Hematopoietic multipotent progenitor cell treated with erythropoietin and hydrocortisone succinate and interleukin-3 and kit ligand, for 17 days (in vitro differentiated cells): ENCODE measurements at places on chromosomes 12 and 14.
A peak's percentile ranks its signal among the peaks of the same experiment; 100 is the strongest.

GRCh38 chr12:21819678-21820077 lies 45.2 kb upstream of the KCNJ8 start:
- DNase-seq: no peak

DNA sequence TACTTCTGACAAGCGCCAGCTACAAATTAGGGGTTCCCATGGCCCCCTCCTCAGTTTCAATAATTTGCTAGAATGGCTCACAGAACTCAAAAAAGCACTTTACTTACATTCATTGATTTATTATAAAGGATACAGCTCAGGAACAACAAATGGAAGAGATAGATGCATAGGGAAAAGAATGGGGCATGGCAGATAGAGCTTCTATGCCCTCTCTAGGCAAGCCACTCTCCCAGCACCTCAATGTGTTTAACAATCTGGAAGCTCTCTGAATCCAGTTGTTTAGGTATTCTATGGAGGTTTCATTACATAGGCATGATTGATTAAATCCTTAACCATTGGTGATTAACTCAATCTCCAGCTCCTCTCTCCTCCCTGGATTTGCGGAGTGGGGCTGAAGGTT lies 184.5 kb upstream of the DAAM1 start:
- no peak for DNase-seq

GRCh38 chr14:96832351-96832750 lies 35.2 kb downstream of the VRK1 start:
- no peak for DNase-seq

DNA sequence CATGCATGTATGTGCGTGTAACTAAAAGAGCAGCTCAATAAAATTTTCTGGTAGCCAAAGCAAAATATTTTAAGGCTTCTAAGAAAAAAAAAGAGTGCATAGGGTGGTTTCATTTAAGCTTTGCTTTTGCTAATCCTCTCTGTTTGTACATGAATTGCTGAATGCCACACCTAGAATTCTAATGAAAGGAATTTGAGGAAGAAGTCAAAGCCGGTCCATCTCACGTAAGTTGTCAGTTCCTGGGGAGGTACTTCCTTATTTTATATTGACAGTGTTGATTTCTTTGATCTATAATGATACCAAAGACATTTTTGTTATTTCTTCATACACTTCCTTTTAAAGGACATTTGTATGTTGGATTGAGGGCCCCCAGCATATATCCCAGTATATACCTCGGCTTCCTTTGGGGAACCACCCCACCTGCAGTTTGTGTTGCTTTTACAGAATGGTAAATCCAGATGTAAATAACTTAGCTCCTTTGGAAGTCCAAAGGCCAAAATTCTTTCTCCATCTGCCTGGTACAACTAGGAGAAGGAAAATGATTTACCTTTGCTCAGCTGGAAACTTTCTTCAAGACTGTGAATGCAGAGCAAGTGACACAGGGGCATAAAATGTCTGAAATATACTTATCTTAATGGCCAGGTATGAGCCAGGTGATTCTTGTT lies 420.9 kb upstream of the ATP2B1 start:
- DNase-seq: no peak

DNA sequence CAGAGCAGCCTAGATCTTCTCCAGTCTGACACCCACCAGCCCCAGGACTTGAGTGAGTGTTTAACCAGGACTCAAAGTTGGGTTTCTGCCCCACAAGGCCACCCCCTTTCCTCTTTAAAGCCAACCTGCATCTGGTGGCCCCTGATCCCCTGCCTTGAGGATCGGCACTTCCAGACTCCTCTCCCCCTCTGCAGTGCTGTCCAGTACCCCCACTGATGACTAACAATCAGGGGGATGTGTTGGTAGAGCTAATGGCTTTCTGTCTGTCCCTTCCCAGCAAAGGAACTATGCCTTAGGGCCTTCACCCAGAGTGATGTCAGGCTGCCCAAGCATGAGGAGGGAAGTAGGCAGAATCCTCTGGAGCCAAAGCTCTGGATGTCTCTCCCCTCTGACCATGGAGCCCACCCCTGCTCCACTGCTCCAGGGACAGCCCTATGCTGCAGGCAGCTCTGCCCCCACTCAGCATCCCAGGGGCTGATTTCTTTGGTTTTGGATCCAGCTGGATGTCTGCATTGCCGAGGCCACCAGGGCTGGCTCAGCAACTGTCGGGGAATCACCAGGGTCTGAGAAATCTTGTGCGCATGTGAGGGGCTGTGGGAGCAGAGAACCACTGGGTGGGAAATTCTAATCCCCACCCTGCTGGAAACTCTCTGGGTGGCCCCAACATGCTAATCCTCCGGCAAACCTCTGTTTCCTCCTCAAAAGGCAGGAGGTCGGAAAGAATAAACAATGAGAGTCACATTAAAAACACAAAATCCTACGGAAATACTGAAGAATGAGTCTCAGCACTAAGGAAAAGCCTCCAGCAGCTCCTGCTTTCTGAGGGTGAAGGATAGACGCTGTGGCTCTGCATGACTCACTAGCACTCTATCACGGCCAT lies 42.9 kb downstream of the DAD1 start:
- no peak for DNase-seq

GRCh38 chr14:80805136-80805535 lies 136.4 kb downstream of the CEP128 start:
- no peak for DNase-seq

- no peak for DNase-seq
Observed at GRCh38 chr12:111170543-111170942, 198.4 kb downstream of the PHETA1 start.

DNA sequence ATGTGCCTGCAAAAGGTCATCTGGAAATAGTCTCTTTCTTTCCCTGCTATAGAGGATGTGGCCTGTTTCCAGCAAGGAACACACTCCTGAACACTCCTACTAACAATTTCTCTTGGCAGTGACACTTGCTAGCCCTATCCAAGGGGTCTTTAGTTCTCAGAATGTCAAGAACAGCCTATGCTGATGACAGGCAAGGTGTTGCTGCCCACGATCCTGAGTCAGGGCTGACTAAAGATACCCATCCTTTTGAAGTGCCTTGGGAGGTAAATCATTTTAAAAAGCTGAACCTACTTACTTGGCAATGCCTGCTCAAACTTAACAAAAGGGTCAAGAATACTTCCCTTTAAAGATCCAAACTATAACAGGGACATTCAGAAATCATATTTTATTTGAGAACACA lies 1146.4 kb downstream of the VRK1 start:
- no peak for DNase-seq

DNA sequence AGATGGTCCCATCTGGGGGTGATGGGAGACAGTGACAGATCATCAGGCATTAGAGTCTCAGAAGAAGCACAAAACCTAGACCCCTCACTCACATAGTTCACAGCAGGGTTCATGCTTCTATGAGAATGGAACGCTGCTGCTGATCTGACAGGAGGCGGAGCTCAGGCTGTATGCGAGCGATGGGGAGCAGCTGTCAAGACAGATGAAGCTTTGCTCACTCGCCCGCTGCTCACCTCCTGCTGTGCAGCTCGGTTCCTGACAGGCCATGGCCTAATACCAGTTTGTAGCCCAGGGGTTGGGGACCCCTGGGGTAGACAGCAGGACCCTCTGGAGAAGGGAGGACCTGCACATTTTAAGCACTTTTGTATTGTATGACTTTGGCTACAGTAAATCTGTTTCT lies 111.2 kb downstream of the LGMN start:
- no peak for DNase-seq

GRCh38 chr12:78470354-78471195 lies 394.0 kb upstream of the SYT1 start:
- no peak for DNase-seq

DNA sequence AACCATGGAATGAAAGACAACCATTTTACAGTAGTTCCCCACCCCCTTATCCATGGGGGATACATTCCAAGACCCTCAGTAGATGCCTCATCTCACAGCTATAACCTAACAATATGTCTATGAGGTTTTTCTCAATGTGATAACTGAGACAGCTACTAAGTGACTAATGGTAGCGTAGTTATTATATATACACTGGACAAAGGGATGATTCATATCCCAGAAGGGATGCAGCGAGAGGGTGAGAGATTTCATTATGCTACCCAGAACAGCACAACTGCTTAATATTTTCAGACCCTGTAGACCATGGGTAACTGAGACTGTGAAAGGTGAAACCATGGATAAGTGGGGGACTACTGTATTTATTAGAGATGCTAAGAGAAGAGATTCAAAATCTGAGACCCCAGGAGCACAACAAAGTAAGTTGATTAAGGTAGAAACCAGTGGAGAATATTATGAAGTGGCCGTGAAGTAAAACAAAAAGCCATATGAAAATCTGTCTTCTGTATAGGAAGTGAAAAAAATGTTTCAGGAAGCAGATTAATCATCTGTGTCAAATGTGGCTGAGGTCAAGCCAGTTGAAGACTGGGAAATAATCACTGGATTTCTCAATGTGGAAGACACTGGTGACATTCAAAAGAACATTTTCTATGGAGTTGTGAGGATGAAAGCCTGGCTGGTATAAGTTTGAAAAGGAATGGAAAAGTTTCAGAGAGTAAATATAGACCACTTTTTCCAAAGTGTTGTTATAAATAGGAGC lies 77.2 kb downstream of the RPL10L start:
- DNase-seq: no peak

DNA sequence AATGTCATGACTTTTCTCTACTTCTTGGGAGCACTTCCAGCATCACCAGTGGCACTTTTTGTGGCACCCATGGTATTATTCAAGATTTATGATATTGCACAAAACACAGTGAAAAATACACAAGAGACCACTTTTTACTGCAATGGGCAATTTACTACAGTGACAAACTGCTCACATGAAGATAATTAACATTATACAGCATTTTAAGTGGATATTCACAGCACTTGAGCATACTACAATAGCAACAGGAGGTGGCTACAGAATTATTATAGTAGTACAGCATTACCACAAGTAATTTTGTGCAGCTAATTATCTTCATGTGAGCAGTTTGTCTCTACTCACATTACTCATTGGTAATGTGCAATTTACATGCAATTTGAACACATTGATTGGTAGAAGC lies 18.3 kb downstream of the IL26 start:
- DNase-seq: no peak

DNA sequence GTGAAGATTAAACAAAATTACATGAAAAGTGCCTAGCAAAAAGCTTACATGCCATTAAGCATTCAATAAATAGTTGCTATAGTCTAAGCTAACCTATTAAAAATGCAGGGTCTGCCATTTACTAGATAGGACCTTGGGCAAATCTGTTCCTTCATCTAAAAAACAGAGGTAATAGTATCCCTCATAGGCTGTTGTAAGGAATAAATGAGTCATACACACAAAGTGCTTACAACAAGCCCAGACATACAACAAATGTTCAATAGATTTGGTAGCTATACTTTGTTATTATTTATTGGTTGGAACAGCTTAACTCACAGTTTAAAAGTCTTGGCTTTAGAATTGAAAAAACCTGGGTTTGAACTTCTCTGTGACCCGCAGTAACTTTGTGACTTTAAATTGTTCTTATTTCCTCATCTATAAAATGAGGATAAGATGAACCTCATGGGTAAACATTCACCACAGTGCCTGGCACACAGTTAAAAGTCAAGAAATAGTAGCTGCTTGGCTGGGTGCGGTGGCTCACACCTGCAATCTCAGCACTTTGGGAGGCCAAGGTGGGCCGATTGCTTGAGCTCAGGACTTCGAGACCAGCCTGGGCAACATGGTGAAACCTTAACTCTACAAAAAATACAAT lies 24.7 kb downstream of the HEATR5A start:
- DNase-seq: no peak

GRCh38 chr14:95774265-95775160 lies 60.6 kb upstream of the TCL1A start:
- peak; percentile 66 for DNase-seq

DNA sequence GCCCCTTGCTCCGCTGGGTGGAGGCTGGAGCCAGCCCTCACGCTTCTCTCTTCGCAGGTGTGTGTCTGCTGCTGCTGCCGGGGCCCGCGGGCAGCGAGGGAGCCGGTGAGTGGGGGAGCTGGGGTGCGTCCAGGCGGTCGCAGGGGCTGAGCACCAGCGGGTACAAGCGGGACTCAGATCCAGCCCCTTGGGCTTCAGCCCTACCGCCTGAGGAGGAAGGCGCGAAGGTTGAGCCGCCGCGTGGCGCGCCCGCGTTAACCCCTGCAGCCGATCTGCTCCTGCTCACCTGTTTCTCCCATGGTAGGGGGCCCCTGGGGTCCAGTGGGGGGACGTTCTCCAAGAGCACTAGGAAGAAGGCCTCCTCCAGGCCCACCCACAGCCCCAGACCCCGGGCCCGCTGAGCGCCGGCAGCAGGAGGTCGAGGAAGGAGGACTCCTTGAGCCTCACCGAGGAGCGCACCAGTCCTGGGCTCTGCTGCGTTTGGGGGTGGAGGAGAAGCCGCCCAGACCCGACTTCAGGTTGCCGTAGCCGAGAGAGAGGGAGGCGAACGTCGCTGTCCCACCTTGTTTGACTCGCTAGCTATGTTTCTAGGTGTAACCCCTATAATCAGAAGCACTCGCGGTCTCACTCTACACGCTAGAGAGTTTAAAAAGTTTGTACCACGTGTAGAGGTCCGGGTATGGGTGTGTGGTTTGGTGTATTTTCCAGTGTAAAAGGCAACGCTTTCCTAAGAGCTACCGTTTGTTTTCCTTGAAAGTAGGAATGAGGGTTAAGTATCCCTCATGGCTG lies 834 bp downstream of the COCH start:
- DNase-seq: no peak

- peak; percentile 17 for DNase-seq
Observed at GRCh38 chr14:63543826-63544406, 739 bp upstream of the PPP2R5E start.

- no peak for DNase-seq
Observed at GRCh38 chr14:92600318-92601053, 86.9 kb downstream of the RIN3 start.

DNA sequence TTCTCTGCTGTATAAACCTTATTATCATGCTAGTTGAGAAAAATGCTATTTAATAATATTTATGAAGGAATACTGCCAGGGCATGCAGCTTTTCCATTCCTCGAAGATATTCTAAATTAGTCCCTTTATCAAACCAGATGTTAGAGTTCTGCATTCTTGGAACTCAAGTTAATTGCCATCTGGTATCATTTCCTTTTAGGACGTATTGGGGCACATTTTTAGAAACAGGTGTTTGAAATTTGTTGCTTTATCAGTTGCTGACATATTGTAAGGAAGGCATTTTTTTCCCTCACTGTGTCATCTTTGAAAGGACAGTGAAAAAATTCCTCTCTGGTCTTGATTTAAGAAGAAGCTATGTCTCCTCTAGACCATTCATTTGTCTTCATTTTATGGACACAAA lies 471.2 kb upstream of the PRICKLE1 start:
- no peak for DNase-seq

GRCh38 chr14:67863223-67863622 lies 43.6 kb downstream of the RAD51B start:
- DNase-seq: no peak

DNA sequence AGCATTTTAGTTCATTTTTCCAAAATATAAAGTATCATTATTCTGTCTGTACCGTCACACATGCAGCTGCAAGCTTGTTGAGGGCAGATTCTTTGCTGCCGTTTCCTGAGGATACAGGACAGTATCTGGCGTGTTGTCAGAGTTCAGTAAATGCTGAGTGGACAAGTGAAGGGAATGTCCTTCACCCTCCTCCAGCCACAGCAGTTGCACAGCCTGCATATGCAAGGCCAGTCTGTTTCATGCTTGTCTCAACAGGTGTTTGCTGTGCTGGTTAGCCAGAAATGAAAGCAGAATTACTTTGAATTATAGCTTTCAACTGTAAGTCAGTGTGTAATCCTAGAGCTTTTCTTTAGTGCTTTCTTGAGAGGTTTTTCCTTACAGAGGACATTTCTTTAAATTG lies 36.5 kb downstream of the TDP1 start:
- no peak for DNase-seq

- no peak for DNase-seq
Observed at GRCh38 chr12:15526033-15526432, 203.7 kb downstream of the PTPRO start.
